ENCODE measurements at places on chromosomes 6 and 20.
A peak's percentile ranks its signal among the peaks of the same experiment; 100 is the strongest.

DNA sequence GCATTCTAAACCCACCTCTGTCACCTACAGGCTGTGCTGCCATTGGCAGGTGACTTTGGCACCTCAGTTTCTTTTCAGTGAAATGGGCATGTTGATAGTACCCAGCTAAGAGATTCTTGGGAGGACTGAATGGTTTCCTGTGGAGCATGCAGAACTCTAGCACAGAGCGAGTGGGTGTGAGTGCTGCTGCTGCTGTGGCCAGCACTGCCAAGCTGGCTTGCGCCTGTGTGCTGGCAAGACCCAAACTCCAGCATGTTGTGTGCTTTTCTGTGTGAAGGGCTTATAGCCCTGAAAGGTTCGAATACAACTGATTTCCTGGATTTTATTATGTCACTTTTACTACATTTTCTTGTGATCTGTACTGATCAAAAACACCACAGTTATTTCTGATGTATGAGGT is 78.1 kb upstream of the KIF25 start:
- DNase-seq = no peak

GRCh38 chr20:17968366-17969277 is at the start of the genes MGME1 and SNX5:
TSS of gene MGME1 (plus strand) at chr20:17969018. CDS start at chr20:17969860, 842 bp downstream.
TSS of gene SNX5 (minus strand) at chr20:17968794. CDS start at chr20:17968425, 369 bp downstream.
- peak; percentile 97 for DNase-seq

DNA sequence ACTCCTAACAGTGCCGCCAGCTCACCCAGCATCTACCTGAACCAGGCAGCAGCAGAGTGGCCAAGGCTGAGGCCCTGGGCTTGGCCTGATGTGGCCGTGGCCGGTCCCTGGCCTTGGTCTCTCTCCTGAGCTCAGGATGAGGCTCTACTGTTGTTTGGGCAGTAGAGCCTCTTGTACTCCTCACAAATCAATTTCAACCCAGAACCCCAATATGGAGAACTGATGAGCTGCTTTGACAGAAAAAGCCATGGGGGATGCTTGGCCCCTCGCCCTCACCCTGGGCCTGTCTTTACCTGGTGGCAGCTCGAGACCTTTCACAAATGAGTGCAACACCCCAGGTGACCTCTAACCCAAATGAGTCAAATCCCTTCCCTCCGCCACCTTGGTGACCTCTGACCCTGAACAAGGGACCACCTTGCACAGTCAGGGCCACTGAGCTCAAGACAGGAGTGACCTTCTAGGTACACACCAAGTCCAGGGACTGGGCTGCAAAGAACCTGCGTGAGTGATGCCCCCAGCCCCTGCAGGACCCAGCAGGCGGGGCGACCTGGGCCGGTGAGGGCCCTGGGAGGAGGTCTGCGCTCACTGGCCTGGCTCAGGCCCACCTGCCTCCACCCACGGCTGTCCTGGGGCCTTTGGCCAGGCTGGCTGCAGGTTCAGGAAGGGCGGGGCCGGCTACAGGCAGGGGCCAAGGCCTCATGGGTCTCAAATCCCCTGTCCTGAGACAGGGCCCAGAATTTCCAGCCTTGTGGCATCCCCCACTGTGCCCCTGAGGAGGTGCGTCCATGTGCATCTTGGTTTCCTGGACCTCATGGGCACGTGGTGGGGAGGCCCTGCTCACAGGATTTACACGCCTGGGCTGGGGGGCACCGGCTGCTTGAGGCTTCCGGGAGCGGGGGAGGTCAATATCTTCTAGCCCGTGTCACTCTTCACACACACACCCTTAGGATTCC is 30.2 kb downstream of the PSMG4 start:
- DNase-seq = no peak

- no peak for DNase-seq
Observed at GRCh38 chr20:35731862-35732643, 10.0 kb downstream of the RBM39 start.

DNA sequence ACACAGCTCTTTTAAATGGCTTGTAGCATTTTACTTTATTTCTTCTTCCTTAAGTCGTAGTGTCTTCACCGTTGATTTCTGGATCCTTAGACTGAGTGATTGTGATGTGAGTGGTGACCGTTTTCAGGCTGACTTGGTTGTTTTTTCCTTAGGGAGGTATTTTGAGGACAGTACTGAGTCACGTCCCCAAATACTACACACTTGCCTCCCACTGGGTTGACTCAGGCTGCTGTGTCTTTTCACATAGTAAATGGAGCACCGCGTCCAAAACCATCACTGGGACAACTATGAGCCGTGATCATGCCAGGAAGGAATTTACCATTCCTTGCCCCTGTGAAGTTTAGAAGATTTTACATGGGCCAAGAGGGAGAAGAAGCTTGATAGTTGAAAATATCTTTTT is 174.1 kb downstream of the FARS2 start:
- DNase-seq = no peak

- no peak for DNase-seq
Observed at GRCh38 chr6:35919827-35920751, 809 bp downstream of the SRPK1 start.

DNA sequence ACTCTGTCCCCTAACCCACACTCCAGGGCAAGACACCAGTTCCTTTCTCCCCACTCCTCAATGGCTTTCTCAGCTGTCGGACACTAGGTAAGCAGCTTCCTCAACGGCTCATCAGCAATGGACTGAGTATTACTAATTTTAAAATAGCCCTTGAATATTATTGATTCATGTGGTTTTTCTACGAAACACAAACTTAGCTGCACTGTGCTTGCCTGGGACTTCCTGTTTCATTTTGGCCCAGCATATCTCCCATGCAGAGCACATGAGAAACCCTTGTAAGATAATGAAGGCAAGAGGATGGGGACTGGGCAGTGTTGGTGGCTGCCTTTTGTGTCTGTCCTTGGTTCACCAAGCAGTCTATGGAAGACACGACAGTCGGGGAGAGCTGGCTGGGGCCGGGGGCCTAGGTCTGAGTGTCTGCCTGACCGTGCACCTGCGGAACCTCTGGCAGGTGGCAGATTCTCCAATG is 48.9 kb downstream of the RNASET2 start:
- no peak for DNase-seq

GRCh38 chr6:141488488-141488887 is 644.2 kb upstream of the GJE1 start:
- no peak for DNase-seq

DNA sequence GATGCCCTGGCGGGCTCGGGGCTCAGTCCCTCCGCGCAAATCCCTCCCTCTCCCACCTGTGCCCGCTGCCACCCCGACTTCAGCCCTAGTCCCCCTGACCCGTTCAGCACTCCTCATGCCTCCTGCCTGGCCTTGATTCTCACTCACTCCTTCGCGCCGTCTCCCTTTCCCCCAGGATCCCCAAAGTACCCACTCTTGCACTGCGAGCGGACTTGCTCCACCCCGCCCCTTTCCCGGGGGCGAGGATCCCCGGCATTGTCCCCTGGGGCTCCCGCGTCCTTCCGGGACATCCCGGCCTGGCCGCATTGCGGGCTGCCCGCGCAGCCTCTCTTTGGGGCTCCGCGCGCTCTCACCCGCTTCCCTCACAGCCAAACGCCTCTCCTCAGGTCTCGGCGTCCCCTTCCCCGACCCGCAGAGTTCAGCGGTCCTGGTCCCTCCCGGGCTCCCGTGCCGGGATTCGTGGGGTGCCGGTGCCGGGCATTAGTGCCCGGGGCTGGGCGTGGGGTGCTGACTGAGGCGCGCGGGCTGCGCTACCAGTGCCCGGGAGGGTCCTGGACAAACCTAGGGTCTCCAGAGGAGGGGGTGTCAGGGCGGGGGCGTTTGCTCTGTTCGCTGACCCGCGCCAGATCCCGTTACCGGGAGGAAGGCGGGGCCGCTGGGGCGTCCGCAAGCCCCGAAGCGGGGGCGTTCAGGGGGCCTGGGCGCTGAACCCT is 45.5 kb upstream of the SUPT3H start:
- DNase-seq = no peak

- no peak for DNase-seq
Observed at GRCh38 chr6:7137335-7138045, 29.7 kb downstream of the RREB1 start.

DNA sequence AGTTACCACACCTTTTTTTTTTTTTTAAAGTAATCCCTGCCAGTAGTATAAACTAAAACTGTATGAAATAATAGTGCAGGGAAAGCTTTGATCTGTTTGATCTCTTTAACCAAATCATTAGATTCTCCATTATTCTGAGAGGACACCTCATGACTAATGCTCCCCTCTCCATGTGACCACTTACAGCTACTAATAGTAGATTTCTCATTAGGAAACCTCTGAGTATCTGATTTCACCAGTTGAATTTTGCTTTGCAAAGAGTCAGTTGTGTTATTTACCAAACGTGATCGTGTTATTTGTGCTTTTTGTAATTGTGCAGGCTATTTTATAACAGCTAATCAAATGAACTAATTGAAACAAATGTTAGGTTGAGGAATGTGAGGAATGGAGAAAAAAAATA is 12.5 kb downstream of the CASP8AP2 start:
- no peak for DNase-seq
